ENCODE measurements at places on chromosomes 16 and 17.

GRCh38 chr16:58422809-58423208, 30.5 kb downstream of the GINS3 start:
- no peak for DNase-seq

- DNase-seq = no peak
These were observed 77.9 kb downstream of the SNX29 start for GRCh38 chr16:12054396-12054795.

GRCh38 chr16:88974080-88974915, 2.7 kb downstream of the CBFA2T3 start:
- no peak for DNase-seq

GRCh38 chr17:32482568-32483320, 4.0 kb upstream of the CDK5R1 start:
- DNase-seq = no peak

DNA sequence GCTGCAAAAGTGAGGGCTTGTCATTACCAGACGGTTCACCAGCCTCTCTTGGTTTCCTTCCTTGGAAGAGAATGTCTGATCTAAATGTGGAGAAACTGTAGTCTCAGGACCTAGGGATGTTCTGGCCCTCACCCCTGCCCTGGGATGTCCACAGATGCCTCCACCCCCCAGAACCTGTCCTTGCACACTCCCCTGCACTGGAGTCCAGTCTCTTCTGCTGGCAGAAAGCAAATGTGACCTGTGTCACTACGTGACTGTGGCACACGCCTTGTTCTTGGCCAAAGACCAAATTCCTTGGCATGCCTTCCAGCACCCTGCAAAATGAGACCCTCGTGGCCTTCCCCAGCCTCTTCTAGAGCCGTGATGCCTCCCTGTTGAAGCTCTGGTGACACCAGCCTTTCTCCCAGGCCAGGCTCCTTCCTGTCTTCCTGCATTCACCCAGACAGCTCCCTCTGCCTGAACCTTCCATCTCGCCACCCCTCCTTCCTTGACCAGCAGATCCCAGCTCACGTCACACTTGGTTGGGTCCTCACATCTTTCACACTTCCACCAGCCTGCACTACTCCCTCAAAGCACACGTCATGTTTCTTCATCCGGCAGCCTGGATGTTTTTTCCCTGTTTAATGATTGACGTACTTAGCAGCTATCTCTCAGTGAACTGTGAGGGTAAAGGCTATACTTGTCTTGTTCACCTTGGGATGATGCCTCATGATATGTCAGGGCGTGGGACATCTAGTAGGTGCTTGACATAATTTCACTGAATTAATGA, 4.3 kb downstream of the ZNF768 start:
- DNase-seq = no peak

GRCh38 chr16:1036166-1036565, 36.4 kb upstream of the SSTR5 start:
- peak; percentile 10 for DNase-seq

GRCh38 chr17:56521414-56522141, 71.9 kb upstream of the NOG start:
- no peak for DNase-seq

- DNase-seq = no peak
These were observed 1.1 kb downstream of the CRLF3 start for GRCh38 chr17:30823421-30823820.

GRCh38 chr17:76726776-76727718, at the start of gene METTL23:
METTL23 (plus strand) TSS chr17:76726839; CDS start chr17:76729711, 2,872 bp downstream.
- peak; percentile 73 for DNase-seq

DNA sequence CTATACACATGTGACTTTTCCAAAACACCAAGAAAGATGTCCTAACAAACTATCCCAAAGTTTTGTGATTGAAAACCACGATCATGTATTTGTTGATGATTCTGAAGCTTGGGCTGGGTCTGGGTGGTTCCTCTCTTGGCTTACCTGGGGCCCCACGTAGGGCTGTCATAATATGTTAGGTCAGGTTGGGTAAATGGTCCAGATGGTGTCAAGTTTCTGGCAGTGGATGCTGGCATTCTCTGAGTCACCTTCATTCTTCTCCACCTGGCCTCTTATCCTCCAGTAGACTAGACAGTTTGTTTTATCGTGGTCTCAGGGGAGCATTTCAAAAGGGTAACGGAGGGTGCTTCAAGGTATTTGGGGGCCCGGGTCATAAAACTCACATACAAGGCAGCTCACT, 39.4 kb downstream of the SYCE1L start:
- DNase-seq = no peak

DNA sequence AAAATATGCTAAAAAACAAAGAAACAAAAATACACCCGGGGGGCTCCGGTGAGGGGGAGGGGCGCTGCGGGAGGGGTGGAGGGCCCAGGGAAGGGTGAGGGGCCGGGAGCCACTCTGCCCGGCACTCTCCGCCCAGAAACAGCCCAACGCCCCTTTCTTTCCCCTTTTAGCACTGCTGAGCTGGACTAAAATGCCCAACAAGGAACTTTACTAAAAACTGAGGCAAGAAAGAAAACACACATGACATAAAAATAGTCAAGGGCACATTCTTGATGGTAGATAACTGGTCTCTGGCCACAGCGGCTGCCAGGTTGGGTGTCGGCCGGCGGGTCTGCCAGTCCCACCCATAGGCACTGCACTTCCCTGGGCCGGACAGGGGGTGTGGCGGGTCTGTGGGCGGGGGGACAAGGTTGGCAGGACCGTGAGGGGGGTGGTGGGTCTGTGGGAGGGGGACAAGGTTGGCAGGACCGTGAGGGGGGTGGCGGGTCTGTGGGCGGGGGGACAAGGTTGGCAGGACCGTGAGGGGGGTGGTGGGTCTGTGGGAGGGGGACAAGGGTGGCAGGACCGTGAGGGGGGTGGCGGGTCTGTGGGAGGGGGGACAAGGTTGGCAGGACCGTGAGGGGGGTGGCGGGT, 20.9 kb downstream of the METRNL start:
- DNase-seq = no peak

GRCh38 chr16:57387598-57388354, 15.5 kb downstream of the CX3CL1 start:
- no peak for DNase-seq

GRCh38 chr16:2782583-2783351, 4.6 kb downstream of the PRSS33 start:
- DNase-seq = no peak

DNA sequence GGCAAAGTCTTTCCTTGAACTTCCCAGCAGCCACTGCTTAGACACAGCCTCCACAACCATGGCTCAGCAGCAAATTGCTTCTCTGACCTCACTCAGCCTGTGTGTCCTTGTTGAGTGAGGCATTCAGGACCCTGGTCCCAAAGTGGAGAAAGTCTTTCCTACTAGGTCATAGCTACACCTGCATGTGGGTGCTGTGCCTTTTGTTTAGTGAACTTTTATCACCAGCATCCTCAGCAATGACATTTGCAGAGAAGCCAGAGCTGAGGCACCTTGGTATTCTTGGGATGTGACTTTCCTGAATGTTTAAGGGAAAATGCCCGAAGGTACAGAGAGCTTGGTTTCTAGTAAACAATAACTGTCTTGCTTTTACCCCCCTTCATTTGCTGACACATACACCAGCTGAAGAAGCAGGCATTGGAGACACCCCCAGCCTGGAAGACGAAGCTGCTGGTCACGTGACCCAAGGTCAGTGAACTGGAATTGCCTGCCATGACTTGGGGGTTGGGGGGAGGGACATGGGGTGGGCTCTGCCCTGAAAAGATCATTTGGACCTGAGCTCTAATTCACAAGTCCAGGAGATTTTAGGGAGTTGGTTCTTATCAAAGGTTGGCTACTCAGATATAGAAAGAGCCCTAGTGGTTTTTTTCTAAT, 20.9 kb upstream of the STH start:
- DNase-seq = no peak

DNA sequence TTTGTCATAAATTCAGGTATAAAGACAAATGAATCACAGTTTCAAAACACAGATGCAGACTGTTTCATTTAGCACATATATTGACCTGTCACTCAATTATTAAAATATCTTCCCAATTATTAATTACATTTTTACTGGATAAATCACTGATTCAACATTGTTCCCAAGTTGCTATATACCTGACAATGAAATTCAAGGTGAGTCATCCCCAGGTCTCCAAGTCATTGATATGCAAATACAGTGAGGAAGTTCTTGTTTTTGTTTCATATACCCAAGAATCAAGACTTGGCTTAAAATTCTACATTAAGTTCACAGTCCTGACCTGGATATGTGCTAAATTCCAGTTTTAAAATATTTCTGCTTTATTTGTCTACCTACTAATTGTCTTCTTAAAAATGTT, 599.3 kb upstream of the PSMD7 start:
- DNase-seq = no peak

DNA sequence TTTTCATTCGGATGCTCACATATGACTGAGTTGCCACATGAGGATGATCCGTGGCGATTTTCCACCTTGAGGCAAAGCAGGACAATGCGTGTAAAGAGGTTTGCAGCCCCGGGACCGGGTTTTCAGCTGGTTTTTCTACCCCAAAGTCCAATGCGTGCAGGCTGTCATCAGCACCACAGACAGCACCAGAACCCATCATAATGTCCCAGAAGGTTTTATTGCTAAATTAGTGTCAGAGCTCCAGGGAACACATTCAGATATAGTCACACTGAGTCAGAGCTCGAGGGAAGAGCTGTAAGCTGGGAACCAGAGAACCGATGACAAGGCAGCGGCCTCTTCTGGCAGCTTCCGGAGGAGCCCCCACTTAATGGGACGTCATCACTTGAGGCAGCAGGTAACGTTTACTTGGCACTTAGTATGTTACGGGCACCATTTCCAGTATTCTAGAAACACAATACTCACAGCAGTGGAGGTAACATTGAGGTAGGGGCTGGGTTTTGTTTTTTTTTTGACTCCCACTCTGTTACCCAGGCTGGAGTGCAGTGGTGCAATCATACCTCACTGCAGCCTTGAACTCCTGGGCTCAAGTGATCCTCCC, 8.9 kb upstream of the NAGPA start:
- peak; percentile 54 for DNase-seq

DNA sequence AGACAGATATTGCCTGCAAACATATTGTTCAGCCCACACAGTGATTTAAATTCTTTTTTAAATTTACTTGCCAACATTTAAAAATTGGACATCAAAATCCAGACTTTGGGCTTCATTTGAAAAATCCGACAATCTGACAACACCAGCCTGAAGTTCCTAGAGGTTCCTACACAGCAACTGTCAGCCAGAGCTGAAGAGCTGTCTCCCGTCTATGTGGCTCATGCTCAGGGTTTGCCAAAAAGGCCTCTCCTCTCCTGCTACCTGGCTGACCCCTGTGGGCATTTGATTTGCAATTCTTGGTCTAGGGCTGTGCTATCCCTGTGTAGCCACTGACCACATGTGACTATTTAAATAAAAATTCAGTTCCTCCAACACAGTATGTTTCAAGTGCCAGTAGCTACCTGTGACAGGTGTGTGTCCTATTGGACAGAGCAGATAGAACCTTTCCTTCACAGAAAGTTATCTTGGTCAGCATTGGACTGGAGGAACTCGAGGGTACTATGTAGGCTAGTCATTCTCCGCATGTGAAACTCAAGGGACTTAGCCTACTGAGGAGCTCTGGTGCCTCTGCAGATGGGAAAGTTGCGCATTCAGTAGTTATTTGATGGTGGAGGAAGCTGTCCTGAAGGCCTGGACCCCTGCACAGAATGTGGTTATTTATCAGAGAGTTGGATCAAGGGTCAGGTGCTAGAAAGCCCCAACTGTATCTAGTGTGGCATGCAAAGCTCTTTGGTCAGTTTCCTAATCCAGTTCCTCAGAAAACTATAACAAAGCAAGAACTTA, 2.7 kb downstream of the LYRM1 start:
- DNase-seq = peak; percentile 38

- no peak for DNase-seq
These were observed 4.0 kb downstream of the KSR1 start for GRCh38 chr17:27460196-27460725.

DNA sequence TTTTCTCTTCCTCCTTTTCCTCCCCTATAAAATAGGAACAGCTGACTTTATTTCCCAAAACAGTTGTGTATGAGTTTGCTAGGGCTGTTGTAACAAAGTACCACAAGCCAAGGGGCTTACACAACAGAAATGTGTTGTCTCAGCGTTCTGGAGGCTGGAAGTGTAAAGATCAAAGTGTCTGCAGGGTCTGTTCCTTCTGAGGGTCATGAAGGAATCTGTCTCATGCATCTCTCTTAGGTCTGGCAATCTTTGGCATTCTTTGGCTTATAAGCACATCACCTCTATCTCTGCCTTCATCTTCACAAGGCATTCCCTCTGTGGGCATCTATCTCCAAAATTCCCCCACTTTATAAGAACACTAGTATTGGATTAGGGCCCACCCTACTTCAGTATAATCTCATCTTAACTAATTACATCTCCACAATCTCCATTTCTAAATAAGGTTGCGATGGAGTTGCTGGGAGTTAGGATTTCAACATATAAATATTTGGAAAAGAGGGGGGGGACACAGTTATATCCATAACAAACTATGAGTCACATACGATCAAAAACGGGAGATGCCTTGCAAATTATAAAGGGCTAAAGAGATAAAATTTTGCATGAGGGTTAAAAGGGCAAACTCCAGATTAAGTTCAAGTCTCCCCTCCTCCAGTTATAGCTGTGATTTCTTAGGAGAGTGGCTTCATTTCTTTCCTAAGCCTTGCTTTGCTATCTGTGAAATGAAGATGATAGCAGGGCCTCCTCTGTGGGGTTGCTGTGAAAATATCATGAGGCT, 109.7 kb downstream of the VAT1L start:
- DNase-seq = peak; percentile 42

DNA sequence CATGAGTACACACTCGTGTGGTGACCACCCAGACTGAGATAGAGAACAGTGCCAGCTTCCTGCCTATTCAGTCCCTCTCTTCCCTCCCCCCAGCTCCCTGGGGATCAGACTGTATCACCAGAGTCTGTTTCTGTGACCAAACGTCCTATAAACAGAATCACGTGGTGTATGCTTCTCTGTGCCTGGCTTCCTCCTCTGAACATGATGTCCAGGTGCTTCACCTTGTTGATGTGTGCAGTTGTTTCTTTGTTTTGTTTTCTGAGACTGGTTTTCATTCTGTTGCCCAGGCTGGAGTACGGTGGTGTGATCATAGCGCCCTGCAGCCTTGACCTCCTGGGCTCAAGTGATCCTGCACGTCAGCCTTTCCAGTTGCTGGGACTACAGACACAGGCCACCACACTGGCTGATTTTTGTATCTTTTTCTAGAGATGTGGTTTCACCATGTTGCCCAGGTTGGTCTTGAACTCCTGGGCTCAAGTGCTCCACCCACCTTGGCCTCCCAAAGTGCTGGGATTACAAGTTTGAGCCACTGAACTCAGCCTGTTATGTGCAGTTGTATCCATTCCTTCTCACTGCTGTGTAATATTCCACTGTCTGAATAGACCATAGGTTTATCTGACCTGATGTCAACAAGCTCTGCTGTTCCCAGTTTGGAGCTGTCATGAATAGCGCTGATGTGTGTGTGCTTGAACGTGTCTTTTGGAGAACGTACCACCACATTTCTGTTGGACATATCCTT, 28.9 kb upstream of the PRM1 start:
- no peak for DNase-seq

DNA sequence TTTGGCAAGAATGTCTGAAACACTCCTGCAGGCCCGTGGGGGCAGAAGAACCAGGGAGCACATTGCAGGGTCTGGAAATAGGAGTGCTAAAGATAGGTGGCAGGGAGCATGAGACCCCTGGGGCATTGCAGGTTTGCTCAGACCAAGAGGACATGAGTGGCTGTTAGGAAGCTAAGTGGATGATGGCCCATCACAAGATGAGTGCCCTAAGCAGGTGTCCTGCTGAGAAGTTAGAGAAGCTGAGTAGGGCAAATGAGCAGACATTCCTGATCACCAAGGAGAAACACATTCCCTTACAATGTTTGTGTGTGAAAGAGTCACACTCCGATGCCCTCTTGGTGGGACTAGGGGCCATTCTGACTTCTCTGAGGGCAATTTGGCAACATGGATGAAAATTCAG, 9.9 kb downstream of the MLYCD start:
- no peak for DNase-seq

Measured in RPMI7951 (cell line).